ENCODE measurements at places on chromosomes 7 and 10.

- no peak for DNase-seq
- H3K27ac ChIP-seq: no peak overlapping the region
- H3K27me3 ChIP-seq: no peaks in the 10 kb centered on the region
- peaks cover 7% of the 10 kb centered on the region for H3K4me1 ChIP-seq
Observed at GRCh38 chr10:32893434-32893833, 64.6 kb downstream of the ITGB1 start.

DNA sequence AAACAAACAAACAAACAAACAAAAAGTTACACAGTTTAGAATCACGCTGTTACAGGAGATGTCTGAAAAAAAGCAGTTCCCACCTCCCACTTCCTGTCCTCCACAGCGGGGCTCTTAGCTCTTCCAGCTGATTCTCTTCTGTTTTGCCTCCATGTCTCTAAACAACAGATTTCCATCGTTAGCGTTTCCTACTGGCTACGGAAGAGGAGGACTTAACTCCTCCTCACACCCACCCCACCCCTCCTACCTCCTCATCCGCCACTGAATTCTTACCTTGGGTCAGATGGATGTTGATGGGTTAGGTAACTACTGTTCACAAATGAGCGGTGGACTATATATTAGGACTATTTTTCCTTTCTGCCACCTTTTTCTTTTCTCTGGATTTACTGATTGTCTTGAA lies 36.8 kb upstream of the NUB1 start:
- no peaks in the 10 kb centered on the region for H3K36me3 ChIP-seq
- H3K4me1 ChIP-seq: peaks cover 17% of the 10 kb centered on the region
- peak overlapping the region; percentile 23 for H3K4me3 ChIP-seq
- no peak for DNase-seq

DNA sequence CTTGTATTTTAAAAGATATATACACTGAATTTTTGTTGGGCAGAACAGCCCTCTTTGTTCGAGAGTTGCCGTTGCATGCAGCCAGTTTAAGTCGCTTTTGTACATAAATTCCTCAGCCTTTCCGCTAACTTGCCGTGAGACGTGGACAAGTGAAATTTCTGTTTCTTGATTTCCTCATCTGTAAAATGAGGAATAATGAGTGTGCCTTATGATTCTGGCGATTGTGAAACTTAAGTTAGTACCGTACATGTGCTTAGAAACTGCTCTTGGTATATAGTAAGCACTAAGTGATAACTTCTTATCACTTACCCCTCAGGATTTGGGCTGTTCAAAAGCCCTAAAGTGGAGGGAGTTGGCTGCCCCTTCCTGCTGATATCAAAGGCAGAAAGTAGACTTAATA lies 1.4 kb downstream of the CCNJ start:
- peaks cover 49% of the 10 kb centered on the region for H3K4me1 ChIP-seq
- no peaks in the 10 kb centered on the region for H3K27me3 ChIP-seq
- peak overlapping the region; percentile 38 for H3K27ac ChIP-seq
- DNase-seq: no peak
- peak overlapping the region; percentile 89 for H3K4me3 ChIP-seq

DNA sequence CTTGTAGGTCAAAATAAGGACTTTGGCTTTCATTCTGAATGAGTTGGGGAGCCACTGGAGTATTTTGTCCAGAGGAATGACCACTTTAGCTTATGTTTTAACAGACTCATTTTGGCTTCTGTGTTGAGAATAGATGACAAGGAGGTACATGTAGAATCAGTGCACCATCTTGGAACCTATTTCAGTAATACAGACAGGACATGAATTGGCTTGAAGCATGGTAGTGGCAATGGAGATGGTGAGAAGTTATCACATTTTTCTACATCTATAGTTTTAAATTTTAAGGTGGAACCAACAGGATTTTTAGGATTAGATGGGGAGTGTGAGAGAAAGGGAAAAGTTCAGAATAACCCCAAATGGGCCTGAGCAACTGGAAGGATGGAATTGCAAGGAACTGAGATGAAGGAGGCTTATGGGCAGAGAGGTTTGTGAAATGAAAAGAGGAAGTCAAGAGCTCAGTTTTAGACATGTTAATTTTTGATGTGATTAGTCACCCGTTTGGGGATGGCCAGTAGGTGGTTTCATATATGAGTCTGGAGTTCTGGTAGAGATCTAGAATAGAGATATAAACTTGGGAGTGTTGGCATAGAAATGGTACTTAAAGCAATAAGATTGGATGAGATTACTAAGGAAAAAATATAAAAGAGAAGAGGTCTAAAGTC lies 89.2 kb upstream of the JAZF1 start:
- peaks cover 1% of the 10 kb centered on the region for H3K36me3 ChIP-seq
- no peak overlapping the region for H3K27ac ChIP-seq
- peaks cover 39% of the 10 kb centered on the region for H3K27me3 ChIP-seq
- no peak for DNase-seq
- no peak overlapping the region for H3K4me3 ChIP-seq

GRCh38 chr10:772227-772637 lies 82.8 kb upstream of the DIP2C start:
- H3K27ac ChIP-seq: no peak overlapping the region
- H3K27me3 ChIP-seq: peaks cover 2% of the 10 kb centered on the region
- no peak for DNase-seq
- no peak overlapping the region for H3K4me3 ChIP-seq
- H3K4me1 ChIP-seq: no peaks in the 10 kb centered on the region
- no peaks in the 10 kb centered on the region for H3K36me3 ChIP-seq

DNA sequence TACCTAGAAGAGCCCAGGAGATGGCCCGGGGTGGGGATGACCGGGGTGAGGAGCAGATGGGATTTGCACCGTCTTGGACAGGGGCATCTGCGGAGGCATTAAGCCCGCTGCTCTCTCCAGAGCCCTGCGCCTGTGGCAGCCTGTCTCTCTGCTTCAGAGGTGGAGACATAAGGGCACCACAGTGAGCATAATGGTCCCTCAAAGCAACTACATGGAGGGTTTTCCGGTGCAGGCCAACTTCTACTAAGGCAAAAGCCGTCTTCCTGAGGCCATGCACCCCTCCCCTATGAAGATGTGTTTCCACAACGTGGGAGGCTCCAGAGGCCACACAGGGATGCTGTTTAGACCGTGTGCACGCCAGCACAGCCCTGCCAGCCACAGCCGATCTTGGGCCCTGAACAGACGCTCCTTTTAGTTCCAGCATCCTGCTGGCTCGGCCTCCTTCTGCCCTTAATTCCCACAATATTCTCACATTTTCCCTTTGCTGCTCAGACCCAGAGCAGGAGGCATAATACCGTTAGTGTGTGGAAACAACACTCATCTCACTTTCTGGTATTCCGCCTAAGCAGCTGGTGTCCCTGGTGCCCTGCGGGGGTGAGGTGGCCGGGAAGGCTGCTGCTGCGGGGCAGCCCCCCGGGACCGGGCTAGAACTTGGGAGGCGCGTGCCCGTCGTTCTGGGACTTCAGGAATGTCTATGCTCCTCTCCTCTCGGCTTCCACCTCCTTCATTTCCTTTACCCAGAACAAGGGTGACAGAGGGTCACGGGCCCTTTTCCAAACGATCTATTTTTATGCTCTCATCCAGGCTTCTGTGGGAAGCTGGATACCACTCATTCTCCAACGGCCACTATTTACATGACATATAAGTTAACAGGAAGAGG lies 266.9 kb downstream of the TNS3 start:
- no peak for DNase-seq
- H3K27ac ChIP-seq: no peak overlapping the region
- H3K27me3 ChIP-seq: no peaks in the 10 kb centered on the region
- no peaks in the 10 kb centered on the region for H3K36me3 ChIP-seq

DNA sequence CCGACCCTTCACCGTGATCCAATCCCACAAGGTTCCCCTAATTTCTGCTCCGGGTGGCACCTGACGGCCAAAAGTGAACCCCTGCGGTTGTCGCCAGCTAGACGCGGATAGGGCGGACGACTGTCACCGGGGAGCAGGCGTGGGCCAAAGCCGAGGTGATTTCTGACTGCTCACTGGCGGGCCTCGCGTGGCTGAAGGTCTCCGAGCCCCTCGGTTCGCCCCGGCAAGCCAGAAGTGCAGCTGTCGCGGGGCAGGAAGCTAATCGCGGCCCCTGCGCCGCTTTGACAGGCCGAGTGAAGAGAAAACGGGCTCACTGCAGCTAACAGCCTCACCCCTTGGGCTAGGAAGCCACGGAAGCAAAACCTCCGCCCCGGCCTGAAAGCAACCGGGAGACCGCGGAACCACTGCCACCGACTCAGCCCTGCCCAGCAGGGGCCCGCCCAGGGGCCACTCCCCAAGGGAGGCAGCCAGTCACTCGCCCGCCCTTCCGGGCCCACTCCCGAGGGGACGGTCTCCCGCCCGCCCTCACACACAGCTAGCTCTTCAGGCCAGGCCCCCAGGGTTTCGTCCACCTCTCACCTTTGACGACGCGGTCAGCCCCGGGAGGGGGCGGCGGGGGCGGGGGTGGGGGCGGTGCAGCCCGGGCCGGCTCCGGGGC lies 469 bp downstream of the PPP3CB start:
- peaks cover 19% of the 10 kb centered on the region for H3K36me3 ChIP-seq
- H3K27me3 ChIP-seq: no peaks in the 10 kb centered on the region
- DNase-seq: peak; percentile 95

- H3K27me3 ChIP-seq: no peaks in the 10 kb centered on the region
- no peak overlapping the region for H3K4me3 ChIP-seq
- H3K36me3 ChIP-seq: no peaks in the 10 kb centered on the region
- no peak for DNase-seq
- no peak overlapping the region for H3K27ac ChIP-seq
- H3K4me1 ChIP-seq: no peaks in the 10 kb centered on the region
Observed at GRCh38 chr7:82347808-82348207, 95.8 kb downstream of the CACNA2D1 start.

GRCh38 chr10:130999376-131000202 lies 311.9 kb downstream of the TCERG1L start:
- no peaks in the 10 kb centered on the region for H3K36me3 ChIP-seq
- H3K27ac ChIP-seq: no peak overlapping the region
- no peak overlapping the region for H3K4me3 ChIP-seq
- H3K27me3 ChIP-seq: no peaks in the 10 kb centered on the region

DNA sequence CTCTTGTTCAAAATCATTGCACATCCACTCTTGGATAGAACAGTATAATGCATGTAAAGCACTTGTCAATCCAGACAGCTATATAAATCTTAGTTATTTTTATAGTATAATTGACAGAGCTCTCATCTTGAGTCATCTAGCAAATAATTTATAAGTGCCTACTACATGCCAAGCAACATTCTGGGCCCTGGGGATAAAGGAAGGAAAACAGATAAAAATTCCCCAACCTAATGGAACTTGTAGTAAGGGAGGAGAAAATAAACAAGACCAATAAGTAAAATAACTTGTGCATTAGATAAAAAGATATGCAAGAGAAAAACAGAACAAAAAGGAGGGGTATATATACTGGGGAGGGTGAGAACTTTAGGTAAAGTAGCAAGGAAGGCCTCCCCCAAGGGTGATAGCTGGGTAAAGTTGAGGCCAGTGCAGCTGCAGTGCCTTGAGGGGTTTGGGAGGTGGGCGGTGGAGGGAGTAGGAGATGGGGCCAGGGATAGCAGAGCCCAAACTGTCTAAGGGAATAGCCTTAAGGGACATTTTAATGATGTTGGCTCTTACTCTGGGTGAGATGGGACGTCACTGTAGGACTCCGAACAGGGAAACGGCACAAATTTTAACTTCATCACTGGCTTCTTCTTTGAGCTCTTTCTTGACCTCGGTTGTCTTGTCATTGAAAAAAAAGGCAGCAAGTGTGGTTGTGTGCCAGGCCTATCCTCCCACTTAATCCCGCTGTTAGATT lies 79.3 kb upstream of the SEC61G start:
- no peaks in the 10 kb centered on the region for H3K4me1 ChIP-seq
- H3K27me3 ChIP-seq: no peaks in the 10 kb centered on the region
- no peaks in the 10 kb centered on the region for H3K36me3 ChIP-seq
- DNase-seq: no peak

GRCh38 chr10:5446390-5446926 lies 34.1 kb downstream of the NET1 start:
- no peaks in the 10 kb centered on the region for H3K27me3 ChIP-seq
- H3K36me3 ChIP-seq: peaks cover 21% of the 10 kb centered on the region
- H3K4me1 ChIP-seq: peaks cover 69% of the 10 kb centered on the region
- H3K27ac ChIP-seq: peak overlapping the region; percentile 77

- peak; percentile 54 for DNase-seq
- H3K4me3 ChIP-seq: no peak overlapping the region
- peak overlapping the region; percentile 93 for H3K27ac ChIP-seq
Observed at GRCh38 chr7:150665089-150665748, 20.3 kb upstream of the GIMAP2 start.

- peaks cover 14% of the 10 kb centered on the region for H3K4me1 ChIP-seq
- no peak overlapping the region for H3K4me3 ChIP-seq
- H3K27ac ChIP-seq: no peak overlapping the region
- no peaks in the 10 kb centered on the region for H3K36me3 ChIP-seq
Observed at GRCh38 chr10:12635127-12635541, 285.8 kb downstream of the CAMK1D start.

- peak; percentile 92 for DNase-seq
- peaks cover 15% of the 10 kb centered on the region for H3K36me3 ChIP-seq
- H3K27ac ChIP-seq: peak overlapping the region; percentile 100
- peaks cover 71% of the 10 kb centered on the region for H3K4me1 ChIP-seq
- H3K4me3 ChIP-seq: peak overlapping the region; percentile 99
- H3K27me3 ChIP-seq: no peaks in the 10 kb centered on the region
Observed at GRCh38 chr7:104983578-104984539, 30.1 kb upstream of the KMT2E start.

DNA sequence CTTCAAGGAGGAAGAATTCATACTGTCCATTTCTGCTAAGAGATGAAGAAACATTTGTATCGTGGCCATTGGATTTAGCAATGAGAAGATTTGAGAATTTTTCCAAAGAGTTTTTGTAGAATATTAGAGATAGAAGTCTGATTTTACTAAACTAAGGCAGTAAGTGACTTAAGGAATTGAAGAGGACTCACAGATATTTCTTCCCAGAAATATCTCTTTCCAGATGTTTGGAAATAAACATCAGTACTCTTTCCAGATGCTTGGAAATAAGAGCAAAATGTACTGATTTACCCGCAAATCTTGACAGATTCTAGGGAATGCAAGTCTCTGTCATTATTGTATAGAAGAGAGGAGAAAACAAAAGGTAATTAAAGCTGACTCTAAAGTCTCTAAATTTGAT lies 91.3 kb downstream of the IMMP2L start:
- no peak overlapping the region for H3K27ac ChIP-seq
- no peak overlapping the region for H3K4me3 ChIP-seq
- H3K36me3 ChIP-seq: peaks cover 5% of the 10 kb centered on the region
- no peak for DNase-seq
- no peaks in the 10 kb centered on the region for H3K27me3 ChIP-seq

GRCh38 chr10:85448716-85449115 lies 917.9 kb downstream of the GRID1 start:
- no peak overlapping the region for H3K4me3 ChIP-seq
- no peaks in the 10 kb centered on the region for H3K27me3 ChIP-seq
- H3K36me3 ChIP-seq: no peaks in the 10 kb centered on the region
- no peaks in the 10 kb centered on the region for H3K4me1 ChIP-seq

GRCh38 chr10:125557801-125558505 lies 125.0 kb downstream of the TEX36 start:
- H3K27me3 ChIP-seq: peaks cover 10% of the 10 kb centered on the region
- H3K4me1 ChIP-seq: peaks cover 6% of the 10 kb centered on the region
- H3K27ac ChIP-seq: no peak overlapping the region
- no peaks in the 10 kb centered on the region for H3K36me3 ChIP-seq
- H3K4me3 ChIP-seq: no peak overlapping the region

- peaks cover 5% of the 10 kb centered on the region for H3K27me3 ChIP-seq
- H3K4me1 ChIP-seq: no peaks in the 10 kb centered on the region
- H3K4me3 ChIP-seq: no peak overlapping the region
- H3K27ac ChIP-seq: no peak overlapping the region
Observed at GRCh38 chr10:78798976-78799730, 269.6 kb upstream of the ZMIZ1 start.

GRCh38 chr10:110356628-110357245 lies 52.0 kb upstream of the SMNDC1 start:
- peaks cover 78% of the 10 kb centered on the region for H3K4me1 ChIP-seq
- peak overlapping the region; percentile 99 for H3K27ac ChIP-seq
- peak overlapping the region; percentile 76 for H3K4me3 ChIP-seq

GRCh38 chr7:124919841-124920240 lies 9.8 kb downstream of the POT1 start:
- no peak overlapping the region for H3K4me3 ChIP-seq
- no peaks in the 10 kb centered on the region for H3K27me3 ChIP-seq
- DNase-seq: no peak
- peaks cover 21% of the 10 kb centered on the region for H3K4me1 ChIP-seq
- H3K36me3 ChIP-seq: peaks cover 31% of the 10 kb centered on the region

Data from activated CD8-positive, alpha-beta memory T cell treated with anti-CD3 and anti-CD28 coated beads, Interleukin-2, amount 10 ng/mL, durations not matched to agents 7 days and 5 days (primary cell).